ENCODE measurements at places on chromosomes 4 and X.

DNA sequence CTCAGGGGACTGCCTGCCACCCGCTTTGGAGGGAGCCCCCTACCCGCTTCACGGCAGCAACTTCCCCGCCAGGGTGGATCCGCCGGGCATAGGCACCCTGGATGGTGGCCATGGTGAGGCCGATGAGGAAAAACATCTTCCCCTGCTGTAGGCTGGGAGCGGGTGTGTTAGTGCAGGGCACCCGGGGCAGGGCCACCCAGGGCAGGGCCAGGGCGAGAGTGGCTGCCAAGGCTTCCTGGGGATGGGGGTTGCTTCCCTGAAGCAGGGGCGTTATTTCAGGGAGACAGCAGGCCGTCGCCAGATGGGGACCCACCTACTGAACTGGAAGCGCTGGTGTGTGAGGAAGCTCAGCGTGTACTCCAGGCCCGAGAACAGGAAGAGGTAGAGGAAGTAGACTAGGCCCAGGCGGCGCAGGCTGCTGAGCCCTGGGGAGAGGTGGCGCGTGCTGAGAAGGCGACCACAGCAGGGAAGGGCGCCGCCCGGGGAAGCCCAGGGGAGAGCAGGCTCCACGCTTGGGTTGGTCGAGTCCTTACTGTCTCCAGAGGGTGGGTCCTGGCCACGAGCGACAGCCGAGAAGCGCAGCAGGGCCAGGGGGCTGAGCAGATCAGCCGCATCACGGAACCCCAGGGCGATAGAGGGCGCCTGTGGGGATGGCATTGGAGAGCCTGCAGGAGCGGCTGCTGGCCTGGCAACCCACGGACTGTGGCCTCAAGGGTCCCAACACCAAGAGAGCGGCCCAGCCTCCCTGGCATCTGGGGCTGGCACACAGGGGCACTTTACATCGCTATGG lies 31.5 kb downstream of the NOP14 start:
- peak; percentile 79 for DNase-seq

- no peak for DNase-seq
Measured at GRCh38 chr4:137394018-137394417, 138.3 kb downstream of the PCDH18 start.

DNA sequence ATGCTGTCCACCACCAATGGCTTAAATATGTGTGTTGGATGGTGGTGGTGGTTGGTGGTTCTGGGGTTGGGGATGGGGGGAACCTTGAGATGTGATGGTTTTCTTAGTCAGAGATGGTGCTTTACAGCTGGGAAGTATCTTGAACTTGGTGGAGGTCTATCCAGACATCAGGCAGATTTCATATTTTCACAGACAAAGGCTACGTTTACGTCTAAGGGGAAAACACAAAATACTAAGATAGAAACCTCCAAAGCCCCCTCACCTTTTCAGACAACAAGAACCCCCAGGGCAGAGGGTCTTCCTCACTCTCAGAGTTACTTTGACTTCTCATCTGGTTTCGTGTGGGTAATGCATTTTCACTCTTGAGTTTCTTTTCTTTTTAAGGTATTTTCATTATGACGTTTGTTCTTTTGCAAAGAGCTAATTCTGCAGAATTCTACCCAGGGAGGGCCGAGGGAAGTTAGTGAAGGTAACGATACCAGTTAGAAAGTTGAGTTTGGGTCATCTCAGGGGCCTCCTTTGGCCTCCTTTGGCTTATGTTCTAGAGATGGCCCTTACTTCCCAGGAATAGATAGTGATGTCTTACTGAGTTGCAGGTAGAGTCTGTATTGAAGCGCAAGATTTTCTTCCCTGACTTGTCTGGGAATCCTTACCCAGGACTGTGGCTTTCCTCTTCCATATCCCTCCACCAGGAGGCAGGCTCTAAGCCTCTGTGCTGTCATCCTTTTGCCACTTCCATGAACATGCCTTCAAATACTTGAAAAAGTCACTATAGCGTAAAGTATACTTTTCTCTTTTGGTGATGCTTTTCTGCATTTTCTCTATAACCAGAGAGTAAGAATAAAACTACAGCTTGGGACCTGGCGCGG lies 31.9 kb downstream of the RHOH start:
- peak; percentile 72 for DNase-seq

- no peak for DNase-seq
Measured at GRCh38 chr4:76215077-76215476, 1.5 kb upstream of the SCARB2 start.

GRCh38 chrX:15973299-15973698 lies 118.7 kb upstream of the AP1S2 start:
- DNase-seq, result peak; percentile 60

DNA sequence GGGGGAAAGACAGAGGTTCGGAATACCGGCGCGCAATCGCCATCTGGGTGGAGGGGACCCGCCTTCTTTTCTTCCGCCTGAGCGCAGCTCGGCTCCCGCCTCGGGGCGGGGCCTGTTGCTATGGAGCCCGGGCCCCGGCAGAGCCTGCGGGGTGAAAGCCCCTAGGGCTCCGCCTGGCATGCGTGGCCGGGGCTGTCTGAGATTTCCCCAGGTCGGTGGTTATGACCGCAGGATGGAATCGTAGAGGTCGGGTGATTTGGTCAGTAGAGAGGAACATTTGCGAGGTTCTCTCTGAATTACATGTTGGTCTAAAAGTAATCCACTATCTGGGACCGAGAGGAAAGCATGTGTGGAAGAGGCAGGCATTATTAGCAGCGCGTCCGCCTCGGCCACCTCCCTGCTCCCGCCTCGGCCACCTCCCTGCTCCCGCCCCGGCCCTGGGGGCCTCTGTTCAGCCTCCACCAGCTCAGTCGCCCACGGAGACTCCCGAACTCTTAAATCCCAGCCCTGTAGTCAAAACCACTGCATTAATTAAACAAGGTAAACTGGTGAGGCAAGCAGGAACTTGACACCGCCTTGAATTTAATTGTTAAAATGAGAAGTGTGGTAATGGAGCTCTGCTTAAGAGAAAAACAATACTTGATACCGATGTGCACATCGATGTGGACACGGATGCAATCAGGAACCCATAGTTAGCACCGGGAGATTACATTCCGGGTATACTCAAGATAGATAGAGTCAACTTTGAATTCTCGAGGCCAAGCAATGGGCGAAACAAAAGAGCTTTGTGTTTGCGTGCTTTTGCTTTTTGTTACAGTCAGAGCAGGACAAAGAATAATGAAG lies 45.2 kb downstream of the TRIM2 start:
- peak; percentile 89 for DNase-seq

GRCh38 chr4:112279025-112279881 lies 6.5 kb downstream of the TIFA start:
- DNase-seq, result no peak

DNA sequence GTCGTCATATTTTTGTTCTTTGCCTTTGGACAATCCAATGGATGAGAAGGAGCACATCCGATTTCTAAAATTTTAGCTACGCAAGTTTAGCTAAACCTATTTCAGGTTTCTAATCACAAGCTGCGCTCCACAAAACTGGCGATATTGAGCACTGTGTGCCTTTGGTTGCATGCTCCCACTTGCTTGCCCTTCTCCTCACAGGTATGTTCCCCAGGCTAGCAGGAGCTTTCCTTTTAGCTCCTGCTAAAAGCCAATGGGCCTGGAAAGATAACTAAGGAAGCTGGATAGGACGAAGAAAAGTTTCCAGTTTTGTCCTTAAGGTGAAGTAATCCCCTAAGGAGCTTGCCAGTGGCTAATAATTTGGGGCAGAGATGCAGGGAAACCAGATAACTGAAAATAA lies 975.2 kb downstream of the FSTL5 start:
- no peak for DNase-seq

DNA sequence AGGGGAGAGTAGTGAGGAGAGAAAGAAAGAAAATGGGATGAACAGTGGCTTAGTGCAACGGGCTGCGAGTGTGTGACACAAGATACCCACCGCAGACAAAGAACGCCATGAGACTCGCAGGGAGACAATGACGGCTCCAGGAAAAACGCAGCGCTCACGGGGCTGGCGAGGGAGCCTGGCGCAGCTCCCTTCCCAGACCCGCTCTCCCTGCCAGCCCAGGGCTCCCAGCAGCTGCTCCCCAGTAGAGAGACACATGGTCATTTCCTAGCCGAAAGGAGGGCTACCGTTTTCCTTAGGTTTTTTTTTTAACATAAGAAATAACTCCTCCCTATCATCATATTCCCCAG lies 149.5 kb downstream of the MAML3 start:
- DNase-seq, result no peak

- no peak for DNase-seq
Measured at GRCh38 chr4:20629186-20630106, 70.8 kb upstream of the PACRGL start.

DNA sequence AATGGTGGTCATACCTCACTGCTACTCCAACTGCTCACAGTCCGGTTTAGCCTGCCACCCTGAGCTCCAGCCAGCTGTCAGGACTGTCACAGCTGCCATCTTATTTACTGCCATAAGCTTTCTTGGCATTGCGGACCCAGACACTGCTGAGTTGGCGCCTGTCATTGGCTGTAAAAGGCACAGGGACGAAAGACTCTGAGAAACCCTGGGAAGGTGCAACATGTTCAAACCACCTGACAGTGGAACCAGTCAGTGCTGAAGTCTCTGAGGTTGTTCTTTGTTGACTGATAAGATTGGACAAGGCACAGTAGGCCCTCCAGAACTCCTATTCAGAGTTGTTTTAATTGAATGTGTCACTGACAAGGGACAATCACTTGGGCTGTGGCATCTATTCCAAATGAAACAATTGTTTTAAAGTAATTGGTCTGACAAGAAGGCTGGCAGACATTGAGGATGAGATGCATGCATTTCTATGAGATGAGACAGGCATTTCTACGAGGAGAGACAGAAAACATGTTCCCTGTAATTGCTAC lies 927.8 kb downstream of the STPG2 start:
- no peak for DNase-seq

GRCh38 chr4:181479141-181479540 lies 764.1 kb upstream of the TENM3 start:
- no peak for DNase-seq

All from CD4-positive, alpha-beta T cell treated with Interleukin-4 for 1 hour (primary cell).